ENCODE measurements at places on chromosomes 7 and 10. TPM values are rescaled to one million over a fixed set of nuclear protein-coding genes. Genes with fewer than 3 reads are reported as not detected.
A peak's percentile ranks its signal among the peaks of the same experiment; 100 is the strongest.

Gene CRTAC1
- total RNA-seq, result 2.2 TPM

DNA sequence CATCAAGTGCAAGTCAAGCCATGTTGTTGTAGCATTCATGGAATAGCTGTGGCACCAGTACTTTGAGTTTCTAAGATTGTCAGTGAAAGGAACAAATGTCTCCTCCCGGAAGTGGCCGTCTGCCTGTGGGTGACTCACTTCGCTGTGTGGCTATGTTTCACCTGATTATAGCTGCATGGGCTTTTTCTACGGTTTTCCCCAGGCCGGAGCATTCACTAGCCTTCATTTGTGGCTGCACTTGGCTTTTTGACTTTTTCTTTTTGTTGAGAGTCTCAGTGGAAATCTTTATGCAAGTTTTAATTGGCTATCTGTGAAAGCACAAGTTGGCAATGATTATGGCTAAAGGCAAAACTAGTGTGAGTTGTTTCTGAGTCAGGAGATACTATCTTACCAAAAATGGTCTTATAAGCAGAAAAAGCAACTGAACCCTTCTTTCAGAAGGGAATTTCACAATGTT lies 35.0 kb downstream of the SRI start:
- DNase-seq, result no peak
- no peak overlapping the region for H3K27ac ChIP-seq
- H3K4me3 ChIP-seq, result no peak overlapping the region
- H3K27me3 ChIP-seq, result no peaks in the 10 kb centered on the region
- no peaks in the 10 kb centered on the region for H3K4me1 ChIP-seq

Gene TMEM139
- 10.2 TPM for total RNA-seq

Gene AOAH
- 4.8 TPM for total RNA-seq

DNA sequence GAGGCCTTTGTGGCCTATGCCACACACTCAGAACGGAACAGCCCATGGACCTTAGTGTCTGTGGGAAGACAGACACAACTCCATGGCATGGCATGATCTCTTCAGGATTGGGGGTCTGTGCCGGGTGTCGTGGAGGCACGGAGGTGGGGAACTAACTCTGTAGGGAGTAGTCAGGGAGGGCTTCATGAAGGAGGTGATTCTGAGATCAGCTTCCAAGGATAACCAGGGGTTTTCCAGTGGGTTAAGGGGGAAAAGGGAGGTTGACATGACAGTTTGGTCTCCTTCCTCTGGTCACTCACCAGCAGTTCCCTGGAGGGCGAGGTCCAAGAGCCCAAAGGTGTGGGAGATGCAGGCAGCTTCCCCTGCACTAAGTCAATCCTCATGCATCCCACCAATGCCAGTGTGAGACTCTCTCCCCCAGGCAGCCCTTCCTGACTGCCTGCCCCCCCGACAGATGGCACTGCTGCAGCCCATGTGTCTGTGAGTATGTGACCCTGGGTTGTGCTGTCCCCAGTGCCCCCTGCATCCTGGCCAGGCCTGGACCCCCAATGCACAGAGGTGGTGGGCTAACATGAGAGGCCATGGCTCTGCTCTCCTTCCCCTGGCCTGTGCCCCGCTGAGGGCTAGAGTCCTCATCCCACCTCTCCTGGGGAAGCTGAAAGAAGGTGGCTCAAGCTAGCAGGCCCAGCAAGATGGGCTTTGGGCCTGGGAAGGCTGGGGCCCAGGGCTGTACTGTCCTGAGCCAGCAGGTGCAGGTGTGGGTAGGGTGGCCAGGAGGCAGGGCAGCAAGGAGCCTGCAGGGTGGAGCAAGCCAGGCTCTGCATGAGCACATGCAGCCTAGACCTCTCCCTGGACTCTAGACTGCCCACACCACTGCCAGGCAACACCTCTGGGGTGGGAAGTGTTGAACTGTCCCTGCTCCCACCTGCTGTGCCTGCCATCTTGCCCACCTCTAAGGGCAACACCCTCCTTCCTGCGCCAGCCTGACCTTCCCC lies 39.7 kb downstream of the RASGEF1A start:
- peaks cover 51% of the 10 kb centered on the region for H3K27me3 ChIP-seq
- no peaks in the 10 kb centered on the region for H3K36me3 ChIP-seq
- no peak for DNase-seq
- H3K4me3 ChIP-seq, result no peak overlapping the region

Gene TBC1D12
- 10.7 TPM for total RNA-seq

Gene SPACDR
- total RNA-seq, result 0.53 TPM

- DNase-seq, result peak; percentile 9
- H3K4me3 ChIP-seq, result no peak overlapping the region
- H3K27me3 ChIP-seq, result no peaks in the 10 kb centered on the region
- no peaks in the 10 kb centered on the region for H3K36me3 ChIP-seq
These were observed 255.4 kb downstream of the PRPF18 start for GRCh38 chr10:13842117-13842516.

Gene GTF2IRD2
- total RNA-seq, result 6.5 TPM

Gene TEX47
- not detected for total RNA-seq

DNA sequence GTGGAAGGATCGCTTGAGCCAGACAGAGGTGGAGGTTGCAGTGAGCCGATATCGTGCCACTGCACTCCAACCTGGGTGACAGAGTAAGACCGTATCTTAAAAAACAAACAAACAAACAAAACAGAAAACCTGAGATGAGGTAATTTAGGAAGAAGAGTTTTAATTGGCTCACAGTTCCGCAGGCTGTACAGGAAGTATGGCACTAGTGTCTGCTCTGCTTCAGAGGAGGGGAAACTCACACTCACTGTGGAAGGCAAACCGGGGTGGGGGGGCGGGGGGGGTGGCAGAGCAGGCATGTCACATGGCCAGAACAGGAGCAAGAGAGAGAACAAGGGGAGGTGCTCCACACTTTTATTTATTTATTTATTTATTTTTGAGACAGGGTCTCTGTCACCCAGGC lies 5.1 kb downstream of the UBE2D4 start:
- H3K27ac ChIP-seq, result no peak overlapping the region
- DNase-seq, result no peak
- no peaks in the 10 kb centered on the region for H3K36me3 ChIP-seq
- H3K27me3 ChIP-seq, result no peaks in the 10 kb centered on the region

Gene ZNF488
- total RNA-seq, result 1.0 TPM

- no peaks in the 10 kb centered on the region for H3K36me3 ChIP-seq
- no peak overlapping the region for H3K4me3 ChIP-seq
- no peaks in the 10 kb centered on the region for H3K27me3 ChIP-seq
- DNase-seq, result no peak
- no peaks in the 10 kb centered on the region for H3K4me1 ChIP-seq
These were observed 30.4 kb upstream of the JAZF1 start for GRCh38 chr7:28211006-28211405.

DNA sequence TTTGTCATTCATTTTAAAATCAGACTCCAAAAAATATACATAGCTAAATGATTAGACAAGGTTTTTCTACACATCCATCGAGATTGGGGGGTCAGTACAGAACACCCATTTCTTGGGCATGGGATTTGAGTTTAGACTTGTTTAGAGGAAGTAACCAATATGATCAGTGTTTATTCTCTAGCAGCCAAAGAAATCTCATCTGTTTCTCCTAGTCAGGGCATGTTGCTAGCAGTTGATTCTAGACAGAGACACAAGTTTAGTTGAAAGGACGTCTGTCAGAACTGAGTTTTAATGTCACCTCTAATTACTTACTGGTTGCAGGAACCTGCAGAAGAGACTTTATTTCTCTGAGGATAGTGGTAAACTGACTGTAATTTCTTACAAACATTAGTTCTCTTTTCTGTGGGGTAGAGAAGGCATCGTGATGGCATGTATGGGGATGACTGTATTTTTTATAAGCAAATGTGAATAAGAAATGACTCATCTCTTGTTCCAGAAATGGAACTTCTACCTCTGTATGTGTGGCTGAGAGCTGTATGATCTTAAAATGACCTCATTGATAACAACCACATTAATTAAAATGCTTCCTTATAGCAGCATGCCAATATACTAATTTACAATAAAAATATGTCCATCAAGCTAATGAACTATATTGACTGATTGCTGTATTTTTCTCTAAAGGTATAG lies 30.6 kb upstream of the RHOBTB1 start:
- H3K27me3 ChIP-seq, result no peaks in the 10 kb centered on the region
- no peaks in the 10 kb centered on the region for H3K36me3 ChIP-seq
- no peaks in the 10 kb centered on the region for H3K4me1 ChIP-seq
- no peak for DNase-seq

Gene DLG5
- 118 TPM for total RNA-seq

- peak; percentile 76 for DNase-seq
- peak overlapping the region; percentile 17 for H3K4me3 ChIP-seq
- peaks cover 13% of the 10 kb centered on the region for H3K27me3 ChIP-seq
- H3K27ac ChIP-seq, result no peak overlapping the region
- no peaks in the 10 kb centered on the region for H3K36me3 ChIP-seq
These were observed 373.5 kb downstream of the RPS24 start for GRCh38 chr10:78407009-78407711.

DNA sequence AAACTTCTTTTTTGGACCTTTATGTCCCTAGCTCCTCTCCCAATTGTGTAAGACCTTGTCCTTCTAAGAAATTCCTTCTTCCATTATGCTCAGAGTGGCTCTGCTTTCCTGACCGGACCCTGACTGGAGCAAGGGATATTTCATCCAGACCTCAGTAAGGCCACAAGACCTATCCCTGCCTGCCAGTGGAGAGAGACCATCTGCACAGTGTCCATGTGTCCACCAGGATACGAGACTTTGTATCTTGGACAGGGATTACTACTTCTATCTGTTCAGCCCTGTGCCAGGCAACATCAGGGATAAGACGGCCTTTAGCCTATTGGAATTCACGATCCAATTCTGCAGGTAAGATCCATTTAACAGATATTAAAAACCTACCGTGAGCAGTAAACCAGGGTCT lies 7.2 kb upstream of the ATOH7 start:
- no peaks in the 10 kb centered on the region for H3K4me1 ChIP-seq
- H3K27ac ChIP-seq, result no peak overlapping the region
- H3K4me3 ChIP-seq, result no peak overlapping the region
- H3K36me3 ChIP-seq, result no peaks in the 10 kb centered on the region
- no peaks in the 10 kb centered on the region for H3K27me3 ChIP-seq

Gene CALML3
- total RNA-seq, result 123 TPM

Gene GALNT17
- total RNA-seq, result 2.0 TPM

GRCh38 chr10:61837755-61838171 lies 63.7 kb upstream of the ARID5B start:
- H3K4me1 ChIP-seq, result peaks cover 38% of the 10 kb centered on the region
- H3K27me3 ChIP-seq, result no peaks in the 10 kb centered on the region
- H3K4me3 ChIP-seq, result no peak overlapping the region
- DNase-seq, result no peak

Gene CACNB2
- total RNA-seq, result 13.8 TPM

GRCh38 chr10:105586451-105587098 lies 945.5 kb downstream of the SORCS3 start:
- H3K36me3 ChIP-seq, result no peaks in the 10 kb centered on the region
- DNase-seq, result no peak
- H3K4me1 ChIP-seq, result no peaks in the 10 kb centered on the region
- H3K27me3 ChIP-seq, result no peaks in the 10 kb centered on the region
- H3K27ac ChIP-seq, result no peak overlapping the region

GRCh38 chr10:123655751-123656150 lies 10.4 kb upstream of the GPR26 start:
- H3K4me1 ChIP-seq, result no peaks in the 10 kb centered on the region
- no peak overlapping the region for H3K27ac ChIP-seq
- H3K36me3 ChIP-seq, result no peaks in the 10 kb centered on the region
- DNase-seq, result peak; percentile 45
- no peak overlapping the region for H3K4me3 ChIP-seq

Gene WNT2
- not detected for total RNA-seq

- H3K27me3 ChIP-seq, result no peaks in the 10 kb centered on the region
- H3K36me3 ChIP-seq, result no peaks in the 10 kb centered on the region
- H3K27ac ChIP-seq, result no peak overlapping the region
- DNase-seq, result no peak
- H3K4me1 ChIP-seq, result no peaks in the 10 kb centered on the region
These were observed 92.3 kb upstream of the KDM7A start for GRCh38 chr7:140269004-140269638.

Gene ZNF425
- total RNA-seq, result 3.8 TPM

Gene HEPACAM2
- total RNA-seq, result 0.25 TPM

DNA sequence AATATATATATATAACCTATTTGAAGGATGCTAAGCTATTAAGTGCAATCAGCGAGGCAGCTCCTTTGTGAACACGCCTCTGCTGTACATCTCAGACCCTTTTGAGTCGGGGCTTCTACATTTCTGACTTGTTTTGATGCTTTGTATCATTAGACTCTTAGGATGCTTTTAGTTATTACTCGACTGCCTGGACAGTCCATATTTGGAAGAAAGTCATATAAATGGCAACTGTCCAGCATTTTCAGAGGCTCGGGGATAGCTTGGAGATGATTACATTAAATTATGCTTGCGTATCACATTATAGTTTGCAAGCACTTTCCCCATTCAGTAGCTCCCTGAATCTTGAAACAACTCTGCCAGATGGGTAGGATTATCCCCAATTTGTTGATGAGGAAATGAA lies 257.9 kb downstream of the PTEN start:
- H3K36me3 ChIP-seq, result no peaks in the 10 kb centered on the region
- DNase-seq, result no peak
- no peaks in the 10 kb centered on the region for H3K27me3 ChIP-seq
- H3K27ac ChIP-seq, result no peak overlapping the region
